Activated gamma-delta T cell treated with anti-CD3 and anti-CD28 coated beads, Interleukin-2, amount 50 U/mL, for 16 hours (primary cell): ENCODE measurements at places on chromosomes 1 and 21.

- DNase-seq: no peak
Observed at GRCh38 chr1:167674156-167674555, 44.1 kb downstream of the RCSD1 start.

- no peak for DNase-seq
Observed at GRCh38 chr1:156429313-156430060, 60.5 kb downstream of the RHBG start.

GRCh38 chr1:89908672-89909436 is 86.1 kb upstream of the ZNF326 start:
- DNase-seq: no peak

DNA sequence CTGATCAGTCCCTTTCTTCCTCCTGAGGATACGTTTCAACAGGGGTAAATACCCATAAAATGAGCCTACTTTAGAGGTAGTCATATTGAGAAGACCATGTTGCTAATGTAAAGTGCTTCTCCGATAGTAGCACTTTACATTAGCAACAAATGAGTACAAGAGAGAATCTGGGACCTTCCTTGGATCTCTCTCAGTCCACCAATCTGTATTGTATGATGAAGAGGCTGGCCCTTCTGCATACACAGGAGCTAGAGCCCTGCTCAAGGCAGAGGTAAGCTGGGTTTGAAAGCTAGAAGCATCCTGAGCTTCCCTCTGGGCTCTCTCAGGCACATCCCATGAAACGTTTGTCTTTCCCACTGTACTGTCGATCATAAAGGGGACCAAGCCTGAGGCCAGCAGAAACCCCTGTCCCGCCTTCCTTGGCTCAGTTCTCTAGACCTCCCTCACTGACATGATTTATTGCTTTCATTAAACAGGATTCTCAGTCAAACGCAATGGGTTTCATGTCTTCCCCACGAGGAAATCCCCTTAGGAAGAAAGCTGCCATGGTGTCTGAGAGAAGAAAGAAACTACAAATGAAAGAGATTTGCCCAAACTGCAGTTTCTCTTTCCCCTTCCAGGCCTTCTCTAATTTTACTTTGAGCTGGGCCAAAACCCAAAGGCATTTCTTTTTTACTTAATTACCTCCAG is 62.8 kb upstream of the BCAR3 start:
- no peak for DNase-seq

DNA sequence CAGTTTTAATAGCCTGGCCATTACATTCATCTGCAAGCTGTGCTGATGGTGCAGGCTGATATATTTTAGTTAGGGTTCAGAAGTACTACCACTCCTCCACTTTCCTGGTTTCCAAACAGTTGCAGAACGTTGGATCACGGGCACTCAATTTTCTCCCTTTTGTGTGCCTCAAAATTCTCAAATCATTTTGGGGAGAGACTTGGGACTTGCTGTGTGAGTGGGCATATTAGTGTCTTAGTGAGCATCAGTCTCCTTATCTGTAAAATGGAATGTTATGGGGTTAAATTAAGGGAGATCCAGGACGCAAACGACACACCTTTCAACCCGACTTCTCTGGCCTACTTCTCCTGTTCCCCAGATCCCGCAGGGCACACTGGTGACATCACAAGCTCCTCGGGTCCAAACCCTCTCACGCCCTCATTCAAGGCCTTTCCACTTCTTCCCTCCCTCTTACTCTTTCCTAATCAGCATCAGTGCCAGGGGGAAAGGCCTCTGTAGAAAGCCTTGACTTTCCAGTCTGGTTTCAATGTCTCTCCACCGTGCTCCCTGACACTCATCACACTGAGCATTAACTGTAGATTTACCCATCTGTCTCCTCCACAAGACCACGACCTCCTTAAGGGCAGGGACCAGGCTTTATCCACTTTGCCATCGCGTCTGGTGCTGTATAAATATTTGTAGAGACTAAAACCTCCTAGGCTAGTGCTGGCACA is 1.2 kb downstream of the PIGP start:
- DNase-seq: no peak

- DNase-seq: no peak
Observed at GRCh38 chr21:44024887-44025353, 12.8 kb downstream of the TRAPPC10 start.

GRCh38 chr1:48807554-48808260 is 31.0 kb upstream of the BEND5 start:
- no peak for DNase-seq

DNA sequence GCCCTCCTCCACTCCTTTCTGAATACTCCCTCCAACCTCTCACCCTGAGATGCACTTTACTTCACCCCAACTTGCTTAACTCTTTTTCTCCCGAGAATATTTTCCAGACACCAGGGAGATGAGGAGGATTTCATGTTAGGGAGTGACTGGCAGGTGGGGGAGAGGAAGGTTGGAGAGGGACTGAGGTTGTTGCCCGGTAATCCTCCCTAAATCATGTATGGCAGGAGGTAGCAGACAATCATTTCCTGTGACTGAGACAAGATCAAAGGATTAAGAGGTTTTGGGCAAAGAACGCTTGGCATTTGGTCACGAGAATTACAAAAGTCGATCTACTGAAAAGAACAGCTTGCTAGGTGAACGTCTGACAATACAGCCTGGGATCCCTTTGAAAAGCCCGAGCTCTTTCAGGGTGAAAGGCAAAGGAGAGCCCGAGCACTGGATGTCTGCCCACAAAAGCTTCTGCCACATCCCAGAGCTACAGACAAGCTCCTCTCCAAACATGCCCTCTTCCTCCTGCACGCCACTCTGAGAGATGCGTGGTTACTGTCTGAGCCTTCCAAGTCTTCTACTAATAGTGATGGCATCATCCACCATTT is 154.1 kb downstream of the DAB1 start:
- no peak for DNase-seq

- DNase-seq: no peak
Observed at GRCh38 chr1:93549811-93550210, 101.9 kb downstream of the FNBP1L start.

GRCh38 chr21:32424674-32425073 is 12.2 kb downstream of the EVA1C start:
- no peak for DNase-seq

DNA sequence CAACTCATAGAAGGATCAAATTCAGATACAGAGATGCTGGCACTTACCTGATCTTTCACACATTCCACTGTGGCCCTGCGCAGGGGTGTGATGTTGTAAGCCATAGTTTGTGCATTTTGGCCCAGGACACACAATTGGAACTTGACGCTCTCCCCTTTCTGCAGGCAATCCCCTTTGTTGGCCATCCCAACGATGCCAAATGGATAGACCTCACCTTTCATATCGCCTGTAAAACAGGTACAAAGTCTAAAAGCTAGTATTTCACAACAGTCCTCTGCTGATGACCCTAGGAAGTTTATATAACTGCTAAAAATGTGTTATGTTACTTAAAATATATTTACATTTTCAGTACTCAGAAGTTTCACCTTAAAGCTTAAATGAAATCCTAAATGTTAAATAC is 3.9 kb upstream of the NRAS start:
- DNase-seq: no peak

DNA sequence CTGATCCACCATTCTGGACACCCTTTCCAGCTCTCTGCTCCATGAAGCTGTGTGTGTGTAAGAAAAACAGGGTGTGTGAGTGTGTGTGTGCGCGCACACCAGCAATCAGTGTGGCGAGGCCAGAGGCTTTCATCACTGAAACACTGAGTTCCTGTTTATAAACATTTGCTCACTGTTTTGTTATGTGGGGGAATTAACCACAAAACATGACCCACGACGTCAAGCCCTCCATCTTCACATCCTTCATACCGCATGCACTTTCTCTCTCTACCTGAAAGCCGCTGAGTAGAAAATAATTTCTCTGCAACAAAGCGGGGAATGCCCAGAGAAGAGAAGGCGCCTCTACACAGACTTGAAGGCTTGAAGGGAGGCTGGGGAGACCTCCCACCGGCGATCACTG is 148.9 kb upstream of the IRF2BP2 start:
- DNase-seq: peak; percentile 37

DNA sequence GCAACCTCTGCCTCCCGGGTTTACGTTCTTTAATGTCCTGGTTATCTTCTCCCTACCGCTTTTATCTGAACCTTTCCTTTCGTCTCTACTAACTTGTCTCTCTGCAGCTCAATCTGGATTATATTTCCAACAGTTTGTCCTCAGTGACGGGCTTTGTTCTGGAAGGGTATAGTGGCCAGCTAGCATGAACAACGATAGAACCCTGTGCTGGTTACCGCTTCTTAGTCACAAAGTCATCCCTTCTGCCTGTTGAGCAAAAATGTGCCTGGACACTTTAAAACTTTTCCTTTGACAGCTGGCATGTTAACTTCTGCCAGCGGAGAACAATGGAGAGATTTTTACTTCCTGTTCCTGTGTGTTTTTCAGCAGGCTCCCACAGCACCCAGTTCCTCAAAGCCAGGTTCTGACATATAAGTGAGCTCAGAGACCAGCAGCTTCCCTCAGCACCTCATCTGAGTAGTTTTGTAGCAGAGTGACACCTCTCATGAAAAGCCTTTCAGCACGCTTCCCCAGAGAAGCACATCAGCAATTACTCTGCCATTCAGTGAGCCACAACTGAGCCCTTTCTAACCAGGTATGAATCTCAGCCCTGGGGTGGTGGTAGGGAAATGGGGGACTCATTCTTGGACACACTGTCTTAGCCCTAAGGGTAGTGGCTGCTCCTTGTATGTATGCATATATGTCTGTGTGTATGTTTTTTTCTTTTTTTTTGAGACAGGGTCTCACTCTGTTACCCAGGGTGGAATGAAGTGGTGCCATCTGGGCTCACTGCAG is 23.6 kb upstream of the CCDC17 start:
- DNase-seq: no peak

DNA sequence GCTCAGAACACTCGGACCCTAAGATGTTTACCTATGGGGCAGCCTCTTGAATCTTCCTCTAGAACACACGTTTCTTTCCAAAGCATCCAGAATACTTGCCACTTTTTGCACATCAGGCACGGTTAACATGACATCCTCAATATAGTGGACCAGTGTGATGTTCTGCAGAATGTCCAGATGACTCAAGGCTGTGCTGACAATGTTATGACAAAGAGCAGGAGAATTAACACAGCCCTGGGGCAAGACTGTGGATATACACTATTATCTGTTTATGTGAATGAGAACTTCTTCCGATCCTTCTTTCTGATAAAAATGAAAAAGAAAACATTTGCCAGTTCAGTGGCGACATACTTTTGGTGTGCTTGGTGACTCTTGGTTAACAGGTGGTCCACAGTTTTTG is 154.3 kb downstream of the PDE4B start:
- no peak for DNase-seq

- DNase-seq: no peak
Observed at GRCh38 chr1:48469616-48470480, 2.2 kb downstream of the SPATA6 start.

- DNase-seq: peak; percentile 58
Observed at GRCh38 chr1:109910123-109910962, at the start of gene CSF1. Gene CSF1 (plus strand): TSS chr1:109910849. CDS start chr1:109911024, 175 bp downstream.

DNA sequence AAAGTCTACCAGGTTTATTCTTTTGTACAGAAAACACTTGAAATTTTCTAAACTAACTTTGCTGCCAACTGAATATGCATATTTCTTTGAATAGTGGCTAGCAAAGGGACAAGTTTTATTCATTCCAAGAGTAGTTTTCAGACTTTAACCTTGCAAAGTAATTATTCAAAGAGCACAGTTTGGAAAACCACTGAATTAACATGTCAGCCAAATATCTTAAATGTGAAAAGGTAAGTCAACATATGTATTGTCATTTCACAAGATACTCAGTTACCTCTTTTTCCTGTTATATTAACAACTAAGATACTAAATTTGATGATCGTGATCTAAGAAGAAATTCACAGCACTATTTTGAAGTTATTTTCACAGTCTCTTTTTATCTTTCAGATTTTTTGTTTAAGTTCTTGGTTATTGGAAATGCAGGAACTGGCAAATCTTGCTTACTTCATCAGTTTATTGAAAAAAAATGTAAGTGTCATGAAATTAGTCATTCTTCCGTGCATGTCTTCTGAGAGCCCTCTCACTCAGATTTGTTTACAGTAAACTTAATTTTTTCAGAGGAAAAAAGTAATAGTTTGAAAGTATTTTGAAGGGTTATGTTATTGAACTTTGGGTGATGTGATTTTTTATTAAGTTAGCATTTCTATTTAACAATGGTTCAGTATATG is 15.3 kb downstream of the RAB4A start:
- DNase-seq: no peak

DNA sequence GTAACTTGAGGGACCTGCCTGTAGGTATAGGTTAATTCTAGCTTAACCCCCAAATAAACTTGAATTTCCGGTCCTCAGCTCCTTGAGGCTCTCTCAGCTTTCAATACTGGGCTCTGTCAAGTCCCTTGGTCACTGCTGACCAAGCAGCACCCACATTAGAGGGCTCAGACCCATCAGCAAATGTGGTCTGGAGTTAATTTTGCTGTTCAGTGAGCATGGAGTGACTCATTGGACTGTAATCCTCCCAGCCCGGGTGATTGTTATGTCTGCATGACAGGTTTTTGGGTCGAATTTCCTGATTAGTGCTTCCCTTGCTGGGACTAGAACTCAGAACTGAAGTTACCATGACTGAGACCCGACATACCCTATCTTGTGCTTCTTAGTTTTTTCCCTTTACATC is 130.6 kb downstream of the URB2 start:
- DNase-seq: no peak

DNA sequence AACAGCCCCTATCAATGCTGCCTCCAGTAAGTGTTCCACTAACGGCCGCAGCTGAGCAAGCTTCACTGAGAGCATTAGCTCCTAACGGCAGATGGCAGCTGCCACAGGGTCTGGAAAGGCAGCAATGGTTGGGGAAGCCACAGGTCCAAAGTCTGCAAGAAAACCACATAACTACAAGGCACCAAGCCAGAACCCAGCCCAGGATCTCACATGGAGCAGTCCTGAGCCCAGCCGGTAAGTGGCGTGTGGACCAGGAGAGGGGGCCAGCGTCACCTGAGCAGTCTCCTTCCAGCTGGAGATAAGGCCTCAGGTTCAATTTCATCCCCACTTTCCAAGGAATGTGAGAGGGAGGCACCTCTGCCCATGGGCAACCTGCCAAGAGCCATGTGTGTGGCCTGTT is 13.2 kb downstream of the SYT2 start:
- DNase-seq: no peak

GRCh38 chr1:163295949-163296348 is 25.8 kb upstream of the NUF2 start:
- no peak for DNase-seq

DNA sequence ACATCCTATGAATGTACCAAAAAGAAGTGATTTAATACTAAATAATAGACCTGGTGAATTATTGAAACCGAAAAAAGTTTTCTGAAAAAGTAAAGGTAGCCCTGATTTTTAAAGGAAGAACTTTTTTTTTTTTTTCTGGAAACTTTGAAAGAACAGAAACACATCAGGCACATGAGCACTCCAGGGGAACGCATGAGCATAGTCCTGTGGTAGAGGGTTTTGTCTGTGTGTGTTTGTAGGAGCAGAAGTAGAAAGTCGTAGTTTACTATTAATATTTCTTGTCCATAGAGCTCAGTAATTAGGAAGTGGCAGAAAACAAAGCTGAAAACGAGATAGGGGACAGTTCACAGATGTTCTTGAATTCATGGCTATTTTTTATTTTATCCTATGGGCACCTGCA is 1175.9 kb upstream of the B3GALT2 start:
- no peak for DNase-seq

- no peak for DNase-seq
Observed at GRCh38 chr1:226382030-226382429, 25.9 kb downstream of the PARP1 start.

- no peak for DNase-seq
Observed at GRCh38 chr1:11802616-11802972, 3.2 kb downstream of the MTHFR start.
